ENCODE measurements at places on chromosomes 5 and 9.

GRCh38 chr5:176846335-176847140, 36.2 kb downstream of the UNC5A start:
- no peak for DNase-seq

- no peak for DNase-seq
These were observed 14.0 kb downstream of the NFX1 start for GRCh38 chr9:33304362-33304761.

DNA sequence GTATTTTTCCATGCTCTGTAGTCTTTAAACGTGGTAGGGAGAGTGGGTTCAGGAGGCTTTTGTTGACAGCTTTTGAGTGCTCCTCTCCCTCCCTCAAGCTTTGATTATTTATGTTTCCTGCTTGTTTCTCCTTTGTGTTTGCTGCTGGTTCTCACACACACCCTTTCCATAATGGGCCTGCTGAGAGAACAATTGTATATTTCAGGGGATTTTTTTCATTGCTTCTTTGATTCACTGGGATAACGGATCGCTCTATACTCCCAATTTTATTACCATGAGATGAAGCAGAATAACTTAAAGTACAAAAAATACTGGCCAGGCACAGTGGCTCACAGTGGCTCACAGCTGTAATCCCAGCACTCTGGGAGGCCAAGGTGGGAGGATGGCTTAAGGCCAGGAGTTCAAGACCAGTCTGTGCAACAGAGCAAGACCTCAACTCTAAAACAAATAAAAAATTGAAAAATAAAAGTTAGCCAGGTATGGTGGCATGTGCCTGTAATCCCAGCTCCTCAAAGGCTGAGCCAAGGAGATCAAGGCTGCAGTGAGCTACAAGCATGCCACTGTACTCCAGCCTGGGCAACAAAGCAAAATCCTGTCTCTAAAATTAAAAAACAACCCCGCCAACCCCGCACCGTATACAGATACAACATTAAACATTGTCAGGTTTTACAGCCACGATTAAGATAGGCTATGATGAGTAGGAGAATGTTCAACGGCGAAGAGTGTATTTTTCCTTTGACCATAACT, 66.9 kb downstream of the USP20 start:
- DNase-seq, result no peak

DNA sequence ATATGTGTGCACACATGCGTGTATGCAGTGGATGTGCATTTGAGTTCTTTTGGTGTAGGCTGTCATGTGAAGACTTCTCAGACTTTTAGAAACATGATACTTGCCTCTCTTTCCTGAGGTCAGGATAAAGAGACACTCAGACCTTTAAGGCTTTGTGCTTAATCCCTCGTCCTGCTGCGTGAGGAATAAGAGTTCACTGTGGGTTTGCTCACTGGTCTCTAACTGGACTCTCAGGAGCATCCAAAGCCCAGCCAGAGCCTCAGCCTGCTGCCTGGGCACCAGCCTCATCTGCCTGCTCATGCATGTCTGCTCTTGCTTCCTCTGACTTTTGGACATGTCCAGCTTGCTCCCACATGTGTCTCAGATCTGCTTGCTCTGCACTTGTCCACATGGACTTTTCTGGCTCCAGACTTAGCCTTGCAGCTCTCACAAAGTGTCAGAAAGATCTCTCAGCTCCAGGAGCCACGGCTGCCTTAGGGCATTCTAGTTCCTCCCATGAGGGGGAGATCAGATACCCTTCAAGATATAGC, 65.1 kb upstream of the ZNF366 start:
- no peak for DNase-seq

DNA sequence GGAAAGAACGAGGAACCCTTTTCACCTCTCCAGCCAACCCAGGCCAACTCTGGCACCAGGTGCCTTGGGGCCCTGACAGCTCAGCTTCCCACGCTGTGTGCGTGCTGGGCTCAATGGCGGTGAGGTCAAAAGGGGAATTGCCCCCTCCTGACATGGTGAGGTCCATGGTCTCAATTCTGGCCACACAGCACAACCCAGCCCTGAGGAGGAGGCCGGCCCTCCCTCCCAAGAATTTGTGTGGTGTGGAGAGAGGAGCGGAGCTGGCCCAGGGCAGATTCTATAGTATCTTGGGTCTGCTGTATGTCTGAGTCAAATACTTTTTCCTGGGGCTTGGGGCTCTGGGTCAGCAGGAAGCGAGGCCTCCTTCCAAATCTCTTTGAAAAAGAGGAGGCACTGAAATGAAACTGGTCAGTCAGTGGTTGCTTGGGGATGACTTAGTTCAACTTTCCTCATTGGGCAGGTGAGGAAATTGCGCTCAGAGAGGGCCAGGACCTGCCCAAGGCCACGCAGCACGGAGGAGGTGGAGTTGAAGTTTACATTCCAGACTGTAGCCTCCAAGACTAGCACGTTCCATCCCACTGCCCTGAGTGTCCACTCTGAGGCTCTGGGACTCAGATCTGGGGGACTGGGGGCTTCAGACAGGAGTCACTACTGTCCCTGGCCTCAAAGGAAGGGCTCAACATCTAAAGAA, 15.6 kb downstream of the COL27A1 start:
- DNase-seq, result peak; percentile 64

- no peak for DNase-seq
These were observed 27.2 kb upstream of the ZNF608 start for GRCh38 chr5:124773315-124774311.

DNA sequence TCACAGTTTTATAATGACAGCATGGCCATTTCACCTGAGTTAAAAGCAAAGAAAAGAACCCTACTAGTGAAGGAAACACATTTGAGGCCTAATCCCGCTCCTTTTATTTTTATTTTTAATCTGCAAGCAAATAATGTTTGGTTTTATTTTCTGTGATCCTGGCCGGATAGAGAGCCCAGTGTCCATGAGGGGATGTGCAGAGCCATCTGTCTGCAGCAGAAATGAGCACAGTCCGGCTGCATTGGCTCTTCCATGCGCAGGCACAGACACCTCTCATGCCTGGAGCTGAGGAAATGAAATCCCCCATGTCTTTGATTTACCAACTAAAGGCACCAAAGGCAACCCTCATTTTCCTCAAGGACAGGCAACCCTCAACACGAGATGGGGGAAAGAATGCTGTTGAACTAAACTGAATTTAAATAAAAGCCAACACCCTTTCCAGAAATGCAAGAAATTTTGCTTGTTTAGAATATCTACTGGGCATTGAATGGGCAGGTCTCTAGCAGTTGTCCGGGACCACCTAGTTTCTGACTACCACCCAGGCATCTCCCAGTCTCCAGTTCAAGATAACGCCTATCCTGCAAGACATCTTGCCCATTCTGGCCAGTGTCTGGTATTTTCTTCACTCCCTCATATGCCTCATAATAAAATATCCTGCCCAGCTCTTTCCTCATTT, 47.9 kb upstream of the SEMA6A start:
- no peak for DNase-seq

DNA sequence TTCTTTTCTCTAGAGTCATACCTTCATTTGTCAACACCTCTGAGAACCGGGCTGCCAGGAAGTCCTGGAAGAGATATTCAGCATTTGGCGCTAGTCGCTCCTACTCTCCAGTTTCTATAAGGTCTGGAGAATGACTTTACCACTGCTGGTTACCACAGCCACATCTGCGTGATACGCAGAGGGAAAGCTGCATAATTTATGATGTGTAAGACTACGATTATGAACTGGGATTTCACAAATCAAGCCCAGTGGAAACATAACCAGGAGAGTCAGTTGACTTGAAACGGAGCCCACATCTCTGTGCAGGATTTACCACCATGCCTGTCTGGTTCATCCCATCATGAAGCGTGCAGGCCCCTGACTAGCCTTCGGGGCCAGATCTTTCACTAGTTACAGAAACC, 72.6 kb downstream of the FGF1 start:
- DNase-seq, result no peak

DNA sequence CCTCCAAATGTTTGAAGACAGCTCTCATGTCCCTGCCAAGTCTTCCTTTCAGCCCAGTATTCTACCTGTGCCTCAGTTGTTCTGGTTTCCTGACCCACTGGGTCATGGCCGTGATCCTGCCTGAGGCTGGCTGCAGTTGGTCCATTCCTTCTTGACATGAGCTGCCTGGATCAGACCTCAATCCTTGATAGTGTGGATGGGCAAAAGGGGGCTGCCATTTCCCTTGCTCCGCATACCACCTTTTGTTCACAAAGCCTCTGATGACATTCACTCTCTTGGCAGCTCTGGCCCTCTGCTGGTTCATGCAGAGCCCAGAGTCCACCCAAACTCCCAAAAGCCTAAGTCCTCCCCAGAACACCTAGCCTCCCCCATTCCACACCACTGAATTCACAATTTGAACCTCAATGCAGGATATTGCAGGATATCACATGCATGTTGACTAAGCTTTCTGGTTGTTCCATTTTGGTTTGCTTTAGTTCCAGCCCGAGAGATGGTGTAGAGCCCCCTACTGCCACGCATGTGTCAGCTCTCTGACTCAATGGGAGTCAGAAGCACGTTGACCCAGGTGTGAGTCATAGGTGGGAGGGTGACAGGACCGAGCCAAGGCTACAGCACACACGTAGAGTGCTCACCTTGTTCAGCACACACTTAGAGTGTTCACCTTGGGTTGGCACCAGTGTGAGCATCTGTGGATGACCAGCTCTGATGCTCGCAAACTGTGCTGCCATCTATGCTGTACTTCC, 137.2 kb downstream of the MTX3 start:
- no peak for DNase-seq

- no peak for DNase-seq
These were observed 46.8 kb downstream of the FBN2 start for GRCh38 chr5:128491291-128491690.

DNA sequence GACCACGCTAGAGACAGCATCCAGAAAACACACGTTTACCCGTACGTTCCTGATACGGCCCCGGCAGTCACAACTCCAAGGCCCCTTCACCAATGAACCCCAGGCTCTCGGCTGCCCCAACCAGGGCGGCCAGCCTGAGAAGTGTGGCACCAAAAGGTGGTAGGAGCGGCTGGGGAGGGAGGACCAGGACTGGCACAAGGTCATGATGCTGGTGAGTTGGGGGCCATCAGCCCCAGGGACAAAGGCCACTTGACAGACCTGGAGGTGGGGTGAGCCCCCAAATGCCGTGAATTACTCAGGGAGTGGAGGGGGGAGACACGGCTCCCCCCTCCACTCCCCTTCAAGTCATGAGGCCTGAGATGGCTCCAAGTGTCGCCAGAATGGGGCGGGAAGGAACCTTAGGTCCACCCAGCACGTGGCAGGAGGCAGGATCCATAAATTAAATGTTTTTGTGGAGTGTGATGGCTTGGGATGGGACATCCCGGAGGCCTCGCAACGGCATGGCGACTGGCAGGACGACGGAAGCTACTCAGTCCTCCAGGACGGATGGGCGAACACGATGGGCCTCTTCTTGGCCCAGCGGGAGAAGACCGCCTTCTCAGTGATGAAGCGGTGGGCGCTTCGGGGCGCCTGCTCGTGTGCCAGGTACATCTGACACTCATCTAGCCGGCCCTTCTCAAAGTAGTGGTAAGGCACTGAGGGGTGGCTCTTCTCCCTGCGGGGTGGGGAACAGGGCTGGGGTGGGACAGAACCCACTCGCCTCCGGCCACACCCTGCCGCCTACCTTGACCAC, 8.7 kb upstream of the ST6GALNAC6 start:
- peak; percentile 83 for DNase-seq

GRCh38 chr5:91839721-91840120, 456.6 kb upstream of the ARRDC3 start:
- no peak for DNase-seq

DNA sequence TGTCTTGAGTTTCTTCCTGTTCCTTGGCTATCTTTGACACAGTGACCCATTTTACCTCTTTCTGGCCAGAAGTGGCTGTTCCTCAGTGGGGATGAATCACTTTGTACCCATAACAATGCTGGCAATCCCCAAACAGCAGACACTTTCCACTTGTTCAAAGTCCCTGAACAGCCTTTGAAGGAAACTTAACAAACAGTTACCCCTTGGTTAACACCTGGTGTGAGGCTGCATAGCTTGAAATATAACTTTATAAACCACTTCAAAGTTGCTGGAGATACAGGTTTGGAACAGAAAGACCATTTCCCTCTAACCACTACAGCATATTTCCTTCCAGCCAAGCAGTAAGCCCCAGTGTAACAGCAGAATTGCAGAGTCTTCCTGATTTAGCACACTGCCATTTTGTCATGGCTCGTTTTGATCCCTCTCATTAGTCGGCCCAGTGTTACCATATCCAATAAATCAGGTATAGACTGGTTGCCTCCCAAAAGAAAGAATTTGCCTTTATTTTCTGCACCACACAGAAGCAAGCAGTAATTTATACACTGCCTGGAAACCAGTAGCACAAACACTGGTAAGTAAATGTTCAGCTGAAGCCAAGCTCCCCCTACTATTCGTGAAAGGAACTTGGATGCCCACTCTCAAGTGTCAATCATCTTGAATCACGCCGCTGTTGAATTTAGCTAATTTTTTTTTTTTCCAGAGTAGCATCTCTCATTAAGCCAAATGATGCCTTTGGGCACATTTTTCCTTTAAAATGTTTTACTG, 225.9 kb downstream of the PIK3R1 start:
- no peak for DNase-seq

- DNase-seq, result no peak
These were observed 292.9 kb downstream of the CDH18 start for GRCh38 chr5:19694949-19695611.

GRCh38 chr5:74026310-74026709, 400.3 kb downstream of the ARHGEF28 start:
- no peak for DNase-seq

DNA sequence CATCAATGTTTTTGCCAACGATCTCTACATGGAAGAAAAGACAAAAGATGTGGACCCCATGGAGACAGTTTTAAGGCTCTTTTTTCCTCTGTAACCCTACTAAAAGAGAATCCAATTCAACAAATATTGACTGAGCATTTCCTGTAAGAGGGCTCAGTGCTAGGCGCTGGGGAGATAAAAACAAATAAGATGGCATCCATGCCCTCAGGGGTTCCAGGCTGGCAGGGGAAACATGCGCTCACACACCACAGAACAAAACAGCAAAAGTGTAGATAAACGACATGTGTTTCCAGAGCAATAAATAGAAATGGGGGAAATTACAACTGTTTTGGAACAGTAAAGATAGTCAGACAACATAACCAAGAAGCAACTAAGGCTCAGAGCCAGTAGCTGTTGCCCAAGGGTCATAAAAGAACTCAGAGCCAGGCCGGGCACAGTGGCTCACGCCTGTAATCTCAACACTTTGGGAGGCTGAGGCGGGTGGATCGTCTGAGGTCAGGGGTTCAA, 25.2 kb downstream of the ZNF608 start:
- DNase-seq, result no peak

- DNase-seq, result no peak
These were observed 92.1 kb upstream of the IER5L start for GRCh38 chr9:129270205-129270604.

DNA sequence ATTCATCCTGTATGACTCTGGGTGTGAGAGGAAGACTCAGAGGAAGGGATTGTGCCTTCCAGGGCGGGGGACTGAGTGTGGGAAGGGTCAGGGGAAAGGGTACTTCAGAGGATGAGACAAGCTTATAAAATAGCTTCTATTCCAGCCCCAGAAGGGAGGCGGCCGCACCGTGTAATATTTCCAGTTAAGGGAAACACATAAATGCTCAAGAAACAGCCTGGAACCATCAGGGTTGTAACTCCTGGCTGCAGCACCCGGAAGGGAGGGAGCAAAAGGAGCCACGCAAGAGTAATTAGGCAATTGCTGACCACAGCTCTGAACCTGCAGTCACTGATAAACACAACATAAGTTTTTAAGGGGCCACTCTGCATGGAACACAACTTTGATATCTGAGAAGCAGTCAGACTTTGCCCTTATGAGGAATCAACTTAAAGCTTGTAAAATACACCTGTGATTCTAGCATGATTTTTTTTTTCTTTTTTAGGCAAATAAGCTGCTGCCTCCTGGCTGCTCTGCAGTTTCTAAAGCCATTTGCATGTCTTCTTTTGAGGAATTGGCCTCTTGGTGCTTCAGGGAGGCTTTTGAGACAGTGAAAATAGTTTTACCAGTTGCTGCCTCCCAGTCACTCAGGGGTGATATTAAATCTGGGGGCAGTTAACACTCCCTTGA, 382.7 kb downstream of the ENC1 start:
- no peak for DNase-seq
